ENCODE measurements at places on chromosomes 3 and 15.

DNA sequence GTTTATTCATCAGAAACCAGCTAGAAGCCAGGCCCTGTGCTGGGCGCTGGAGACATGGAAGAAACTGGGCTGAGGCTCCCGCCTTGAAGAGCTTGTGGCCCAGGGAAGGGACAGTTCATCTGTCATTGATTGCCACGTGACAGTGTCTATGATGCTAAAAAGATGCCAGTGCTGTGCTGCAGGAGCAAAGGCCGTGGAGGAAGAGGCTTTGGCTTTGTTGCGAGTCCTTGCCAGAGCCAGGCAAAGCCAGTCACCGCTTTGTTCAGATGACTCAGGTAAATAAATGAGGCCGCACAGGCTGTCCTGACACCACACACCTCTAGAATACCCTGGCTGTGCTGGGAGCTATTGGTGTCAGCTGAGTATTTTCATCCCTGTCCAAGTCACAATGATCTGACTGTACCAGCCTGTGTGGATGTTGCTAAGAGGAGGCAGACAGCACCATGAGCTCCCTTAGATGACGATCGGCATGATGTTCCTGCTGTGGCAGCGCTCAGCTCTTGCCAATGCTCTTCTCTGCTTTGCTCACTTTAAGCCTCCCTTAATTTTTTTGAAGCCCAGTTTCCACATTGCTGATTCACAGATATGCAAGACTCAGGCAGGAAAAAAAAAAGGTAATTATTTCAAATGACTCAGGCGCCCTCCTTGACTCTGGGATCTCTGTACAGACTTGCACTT lies 77.5 kb downstream of the CCNL1 start:
- no peak for DNase-seq

DNA sequence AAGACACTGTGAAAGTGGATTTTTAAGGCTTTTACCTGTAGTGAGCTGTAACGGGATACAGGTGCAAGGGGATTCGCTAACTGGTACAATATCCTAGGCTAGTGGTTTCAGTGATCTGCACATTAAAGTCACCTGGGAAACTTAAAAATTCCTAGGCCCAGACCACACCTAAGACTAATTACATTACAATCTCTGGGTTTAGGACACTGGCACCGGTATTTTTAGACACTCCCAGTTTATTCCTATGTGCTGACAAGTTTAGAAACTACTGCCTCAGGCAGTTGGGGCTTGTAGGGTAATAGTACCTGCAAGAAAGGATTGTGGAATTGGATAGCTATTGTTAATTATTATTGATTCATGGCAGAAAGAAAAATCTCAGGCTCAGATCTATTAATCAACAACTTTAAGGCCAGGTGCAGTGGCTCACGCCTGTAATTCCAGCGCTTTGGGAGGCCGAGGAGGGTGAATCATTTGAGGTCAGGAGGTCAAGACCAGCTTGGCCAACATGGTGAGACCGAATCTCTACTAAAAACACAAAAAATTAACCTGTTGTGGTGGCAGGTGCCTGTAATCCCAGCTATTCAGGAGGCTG lies 50.4 kb upstream of the CASR start:
- DNase-seq = no peak

DNA sequence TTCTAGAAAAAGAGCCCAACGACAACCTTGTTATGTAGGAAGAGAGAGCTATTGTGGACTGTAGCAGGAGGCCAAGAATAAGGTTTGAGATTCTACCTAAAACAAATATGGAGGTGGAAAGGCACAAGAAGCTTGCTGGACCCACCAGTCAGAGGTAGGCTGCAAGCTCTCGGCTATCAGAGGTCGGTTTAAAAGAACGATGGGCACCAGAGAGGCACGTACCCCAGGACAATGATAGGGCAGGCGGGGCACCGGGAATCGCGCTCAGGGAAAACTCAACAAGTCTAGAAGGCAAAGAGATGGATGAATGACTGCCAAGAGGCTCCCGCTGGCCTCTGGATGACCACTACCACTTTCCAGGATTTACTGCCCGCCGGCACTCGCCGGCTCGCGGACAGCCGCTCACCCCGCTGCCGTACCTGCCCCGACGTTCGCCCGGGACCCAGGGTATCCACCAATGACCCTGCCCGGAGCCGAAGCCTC lies 1.1 kb downstream of the HDGFL3 start:
- no peak for DNase-seq

DNA sequence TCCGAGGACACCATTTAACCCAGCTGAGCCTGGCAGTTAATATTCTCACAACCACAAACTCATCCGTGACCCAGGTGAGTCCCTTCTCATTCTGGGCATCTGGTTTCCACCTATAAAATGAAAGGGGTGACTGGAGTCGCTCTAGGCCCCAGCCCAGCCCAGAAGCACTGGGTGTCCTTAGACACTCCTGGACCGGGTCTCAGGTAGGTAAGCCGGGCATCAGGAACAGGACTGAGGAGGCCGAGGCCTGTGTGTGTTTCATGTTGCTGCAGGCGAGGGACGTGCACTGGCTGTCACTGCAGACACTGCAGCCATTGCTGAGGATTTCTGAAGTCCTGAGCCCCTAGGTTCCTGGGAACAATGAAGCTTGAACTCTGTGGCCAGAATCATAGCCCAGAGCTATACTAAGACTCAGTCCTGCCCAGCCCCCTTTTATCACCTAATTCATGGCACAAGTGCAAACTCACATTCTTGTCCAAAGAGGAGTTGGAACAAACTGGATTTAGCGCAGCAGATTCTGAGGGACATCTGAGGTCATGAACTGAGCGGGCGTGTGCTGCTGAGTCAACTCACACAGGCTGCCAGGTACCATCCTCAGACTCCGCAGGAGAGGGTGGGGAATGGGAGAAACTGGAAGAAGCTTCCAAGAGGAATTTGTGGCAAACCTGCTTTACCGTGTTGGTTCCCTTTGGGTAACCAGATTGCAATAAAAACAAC lies 184.9 kb downstream of the FAM43A start:
- no peak for DNase-seq

GRCh38 chr3:181727341-181728032 lies 15.8 kb downstream of the SOX2 start:
- no peak for DNase-seq

DNA sequence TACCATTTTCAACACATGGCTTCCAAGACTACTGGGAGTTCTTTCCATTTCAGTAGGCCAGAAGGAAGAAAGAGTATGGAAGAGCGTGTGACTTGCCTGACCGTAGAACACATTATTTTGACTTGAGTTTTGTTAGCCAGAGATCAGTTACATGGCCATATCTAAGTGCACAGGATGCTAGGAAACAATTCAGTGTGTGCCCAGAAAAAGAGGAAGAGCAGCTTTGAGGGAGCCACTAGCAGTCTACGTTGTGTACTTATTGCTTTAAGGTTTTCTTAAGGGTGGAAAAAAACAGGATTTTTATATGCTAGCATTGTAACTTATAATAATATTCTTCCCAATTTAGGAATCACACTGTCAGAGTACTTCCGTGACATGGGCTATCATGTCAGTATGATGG lies 44.1 kb upstream of the GRAMD1C start:
- DNase-seq = no peak

DNA sequence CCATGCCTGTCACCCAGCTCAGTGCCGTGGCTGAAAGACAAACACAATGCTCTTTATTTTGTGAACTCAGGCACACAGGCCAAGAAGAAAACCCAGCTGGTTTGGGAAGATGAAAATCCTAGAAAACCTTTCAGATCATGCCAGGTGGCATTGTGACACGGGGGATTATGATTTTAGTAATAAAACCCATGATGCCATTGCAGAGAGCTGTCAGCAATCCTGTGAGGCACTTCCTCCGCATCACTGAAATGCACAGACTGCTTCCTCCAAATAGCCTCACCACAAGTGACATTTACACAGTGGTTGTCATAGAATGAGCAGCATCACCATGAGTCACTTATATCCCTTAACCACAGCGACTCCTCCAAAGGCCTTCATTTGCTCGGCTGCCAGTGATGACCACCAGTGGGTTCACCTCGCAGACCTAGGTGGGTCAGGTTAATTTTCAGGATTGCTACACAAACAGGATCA lies 22.7 kb downstream of the ABHD6 start:
- DNase-seq = no peak

DNA sequence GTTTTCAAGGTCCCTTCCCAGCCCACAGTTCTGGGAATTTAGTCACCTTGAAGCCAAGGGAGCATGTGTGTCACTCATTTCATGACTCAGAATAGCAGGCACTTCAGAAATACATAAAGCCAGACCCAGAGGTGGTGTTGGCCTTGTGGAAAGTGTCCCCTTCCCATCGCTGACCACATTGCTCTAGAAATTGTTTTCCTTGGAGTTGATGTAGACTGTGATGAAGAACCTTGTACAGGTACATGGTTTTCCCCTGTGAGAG lies 158.8 kb downstream of the SLCO3A1 start:
- no peak for DNase-seq

GRCh38 chr3:42690191-42690590 lies 4.9 kb downstream of the KLHL40 start:
- DNase-seq = no peak

DNA sequence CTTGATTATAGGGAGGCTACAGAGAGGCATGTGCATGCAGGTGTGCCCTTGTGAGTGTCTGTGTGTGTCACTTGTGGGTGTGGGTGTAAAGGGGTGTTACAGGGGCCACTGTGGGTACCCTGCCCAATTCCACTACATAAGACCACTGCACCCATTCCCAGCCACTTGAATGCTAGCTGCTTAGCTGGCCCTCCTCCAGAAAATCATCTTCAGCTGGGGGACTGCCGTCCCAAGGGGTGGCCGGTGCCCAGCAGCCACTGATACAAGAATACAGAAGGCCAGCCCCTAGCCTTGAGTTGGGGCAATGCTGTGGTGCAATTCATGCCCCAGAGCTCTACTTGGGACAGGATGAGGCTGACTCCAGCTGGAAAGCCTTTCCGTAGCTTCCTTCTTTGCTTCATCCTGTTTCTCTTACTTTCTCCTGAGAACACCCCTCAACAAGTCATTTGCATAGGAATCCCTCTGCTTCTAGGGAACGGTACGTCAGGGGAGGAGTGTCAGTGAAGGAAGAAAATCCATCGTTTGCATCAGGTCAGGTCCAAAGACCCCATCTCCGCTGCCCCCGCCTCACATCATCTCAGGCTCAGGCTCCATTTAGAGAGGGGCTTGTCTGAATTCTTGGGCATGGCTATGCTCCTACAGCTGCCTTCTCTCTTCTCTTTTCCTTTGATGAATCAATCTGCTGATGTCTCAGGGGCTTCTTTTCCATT lies 72.0 kb downstream of the SCN5A start:
- DNase-seq = no peak

DNA sequence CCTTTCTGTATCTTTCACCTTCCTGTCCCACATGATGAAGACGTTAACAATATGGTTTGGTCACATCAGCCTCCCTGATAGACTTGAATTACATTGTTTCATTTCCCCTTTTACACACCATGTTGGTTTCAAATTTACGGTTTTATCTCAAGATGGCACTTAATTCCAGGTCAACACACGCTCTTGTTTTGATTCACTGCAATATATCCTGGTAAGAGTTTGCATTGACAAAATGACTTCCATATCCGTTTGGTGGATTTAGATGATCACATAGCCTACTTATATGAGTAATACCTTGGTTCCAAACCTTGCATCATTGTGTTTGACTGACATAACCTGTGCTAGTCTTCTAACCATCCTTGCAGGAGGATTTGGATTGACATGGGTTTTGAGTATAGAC lies 499.4 kb downstream of the ROBO1 start:
- no peak for DNase-seq

DNA sequence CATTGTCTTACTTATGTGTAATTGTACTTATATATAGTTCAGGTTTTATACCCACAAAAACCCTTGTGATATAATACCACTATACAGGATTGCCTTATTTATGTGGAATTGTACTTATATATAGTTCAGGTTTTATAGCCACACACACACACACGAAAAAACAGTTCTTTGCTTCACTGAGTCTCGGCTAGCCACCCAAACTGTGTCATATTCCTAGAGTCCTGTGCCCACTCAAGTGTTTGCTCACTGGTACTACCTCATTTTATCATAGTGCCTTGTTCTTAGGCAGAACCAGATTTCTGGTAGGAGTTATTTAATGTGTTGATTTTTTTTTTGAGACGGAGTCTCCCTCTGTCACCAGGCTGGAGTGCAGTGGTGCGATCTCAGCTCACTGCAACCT lies 12.5 kb downstream of the RASA2 start:
- DNase-seq = no peak

GRCh38 chr3:122691195-122691594 lies 10.6 kb downstream of the PARP14 start:
- no peak for DNase-seq

GRCh38 chr3:39910826-39911464 lies 101.5 kb downstream of the MYRIP start:
- DNase-seq = no peak

DNA sequence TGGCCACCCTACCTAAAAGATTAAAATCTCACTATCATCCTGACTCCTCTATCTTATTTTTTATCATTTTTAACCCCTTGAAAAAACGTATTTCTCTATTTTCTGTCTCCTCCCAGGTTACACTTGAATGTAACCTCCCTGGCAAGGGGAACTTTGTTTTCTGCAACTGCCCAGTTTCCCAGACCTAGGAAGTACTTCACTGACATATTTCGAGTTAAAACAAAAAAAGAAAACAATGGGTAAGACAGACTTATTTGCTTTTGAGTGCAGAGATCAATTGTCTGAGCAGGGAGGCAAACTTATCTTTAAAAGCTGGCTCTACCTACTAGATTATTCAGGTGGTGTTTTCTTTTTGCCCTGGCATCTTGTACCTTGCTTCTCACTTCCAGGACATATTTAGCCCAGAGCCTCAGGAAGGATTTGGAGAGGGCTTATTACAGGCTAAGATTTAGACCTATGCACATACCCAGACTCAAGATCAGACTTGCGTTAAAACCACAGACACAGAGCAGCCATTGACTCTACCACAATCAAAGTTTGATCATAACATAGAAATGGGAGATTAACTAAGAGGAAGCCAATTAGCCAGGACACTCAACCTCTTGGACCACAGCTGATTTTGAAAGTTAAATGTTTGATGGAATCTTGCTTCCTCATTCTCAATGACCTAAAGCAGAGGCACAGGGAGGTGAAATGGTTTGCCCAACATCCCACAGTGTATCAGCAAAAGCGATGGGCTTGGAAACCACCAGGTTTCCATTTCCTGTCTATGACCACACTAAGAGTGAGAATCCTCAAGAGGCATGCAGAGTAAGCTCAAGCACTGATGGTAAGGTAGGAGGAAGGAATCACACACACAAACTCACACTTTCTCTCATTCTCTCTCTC lies 169.5 kb upstream of the THBS1 start:
- no peak for DNase-seq

GRCh38 chr3:47000198-47000815 lies 20.8 kb downstream of the NBEAL2 start:
- DNase-seq = no peak

- no peak for DNase-seq
Observed at GRCh38 chr3:73433687-73434086, 191.1 kb downstream of the PDZRN3 start.

- DNase-seq = no peak
Observed at GRCh38 chr3:110423276-110423675, 648.3 kb upstream of the NECTIN3 start.

- no peak for DNase-seq
Observed at GRCh38 chr3:141955175-141955574, 78.7 kb downstream of the ATP1B3 start.

DNA sequence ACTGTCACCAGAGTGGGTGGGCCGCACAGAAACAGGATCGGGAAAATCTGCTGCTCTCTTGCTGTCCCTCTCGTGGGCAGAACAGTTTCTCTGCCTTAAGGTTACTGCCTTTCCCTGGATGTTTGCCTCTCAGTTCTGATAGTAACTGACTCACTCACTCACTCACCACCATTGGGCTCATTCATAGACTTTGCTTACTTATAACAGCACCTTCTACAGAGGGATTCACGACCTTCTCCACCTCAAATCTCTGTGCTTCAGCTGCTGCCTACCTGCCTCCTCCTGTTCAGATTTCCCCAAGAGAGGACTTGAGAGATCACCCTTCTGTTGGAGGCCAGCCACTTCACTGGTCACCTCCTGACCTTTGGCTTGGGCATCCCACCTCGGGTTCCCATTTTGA lies 147.7 kb upstream of the ICE2 start:
- no peak for DNase-seq
